Mesothelial cell of epicardium (in vitro differentiated cells): ENCODE measurements at places on chromosomes 3 and 15. TPM values are rescaled to one million over a fixed set of nuclear protein-coding genes. Genes with fewer than 3 reads are reported as not detected.

LRRN1 gene
- 59.1 to 63.8 TPM (median 60.2 TPM) in 3 replicates for total RNA-seq

- peak overlapping the region; percentile 88 for H3K27ac ChIP-seq
- peaks cover 7% of the 10 kb centered on the region for H3K36me3 ChIP-seq
- peaks cover 26% of the 10 kb centered on the region for H3K4me1 ChIP-seq
- no peaks in the 10 kb centered on the region for H3K27me3 ChIP-seq
- H3K4me3 ChIP-seq = no peak overlapping the region
Observed at GRCh38 chr15:40858706-40859105, 14.9 kb downstream of the SPINT1 start.

GRCh38 chr3:31955581-31955980, 25.5 kb downstream of the OSBPL10 start:
- peaks cover 2% of the 10 kb centered on the region for H3K36me3 ChIP-seq
- H3K4me1 ChIP-seq = peaks cover 25% of the 10 kb centered on the region
- no peak for DNase-seq
- peaks cover 2% of the 10 kb centered on the region for H3K27me3 ChIP-seq
- H3K27ac ChIP-seq = no peak overlapping the region

- peak overlapping the region; percentile 94 for H3K27ac ChIP-seq
- peaks cover 8% of the 10 kb centered on the region for H3K36me3 ChIP-seq
- H3K4me3 ChIP-seq = no peak overlapping the region
- DNase-seq = no peak
- no peaks in the 10 kb centered on the region for H3K27me3 ChIP-seq
Observed at GRCh38 chr3:11583638-11584046, 60.1 kb downstream of the VGLL4 start.

- no peak for DNase-seq
- no peaks in the 10 kb centered on the region for H3K27me3 ChIP-seq
- no peaks in the 10 kb centered on the region for H3K36me3 ChIP-seq
- H3K4me1 ChIP-seq = peaks cover 52% of the 10 kb centered on the region
- no peak overlapping the region for H3K4me3 ChIP-seq
- H3K27ac ChIP-seq = peak overlapping the region; percentile 24
Observed at GRCh38 chr3:31724651-31725050, 191.9 kb downstream of the STT3B start.

DNA sequence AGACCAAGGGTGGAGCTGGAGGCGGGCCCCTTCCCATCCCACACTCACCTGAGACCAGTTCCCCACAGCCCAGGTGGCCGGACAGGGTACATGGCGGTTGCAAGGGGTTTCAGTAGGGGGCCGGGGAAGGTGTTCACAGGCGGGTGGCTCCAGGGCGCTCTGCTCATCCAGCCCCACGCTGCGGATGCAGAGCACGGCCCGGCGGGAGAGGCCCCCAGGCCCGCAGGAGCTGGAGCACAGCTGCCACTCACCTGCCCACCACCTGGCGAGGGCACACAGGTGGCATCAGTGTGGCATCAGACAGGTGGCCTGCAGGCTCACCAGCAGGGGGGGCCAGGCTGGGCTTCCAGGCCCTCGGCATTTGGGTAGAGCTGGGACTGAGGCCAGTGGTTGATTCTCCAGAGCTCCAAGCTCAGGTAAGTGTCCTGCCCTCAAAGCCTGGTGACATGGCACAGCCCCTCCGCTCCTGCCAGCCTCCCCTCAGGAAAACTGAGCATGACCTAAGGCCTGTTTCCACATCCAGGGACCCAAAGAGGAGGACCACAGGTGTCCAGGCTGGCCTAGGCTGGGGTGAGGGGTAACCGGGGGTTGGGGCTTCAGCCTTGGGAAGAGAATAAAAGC, 43.8 kb downstream of the ADAMTS7 start:
- no peak for DNase-seq
- H3K27ac ChIP-seq = no peak overlapping the region
- H3K36me3 ChIP-seq = peaks cover 5% of the 10 kb centered on the region
- H3K27me3 ChIP-seq = no peaks in the 10 kb centered on the region
- no peaks in the 10 kb centered on the region for H3K4me1 ChIP-seq
